HFFc6 (cell line): ENCODE measurements at places on chromosomes 5 and 9. TPM values are rescaled to one million over a fixed set of nuclear protein-coding genes. Genes with fewer than 3 reads are reported as not detected.

DNA sequence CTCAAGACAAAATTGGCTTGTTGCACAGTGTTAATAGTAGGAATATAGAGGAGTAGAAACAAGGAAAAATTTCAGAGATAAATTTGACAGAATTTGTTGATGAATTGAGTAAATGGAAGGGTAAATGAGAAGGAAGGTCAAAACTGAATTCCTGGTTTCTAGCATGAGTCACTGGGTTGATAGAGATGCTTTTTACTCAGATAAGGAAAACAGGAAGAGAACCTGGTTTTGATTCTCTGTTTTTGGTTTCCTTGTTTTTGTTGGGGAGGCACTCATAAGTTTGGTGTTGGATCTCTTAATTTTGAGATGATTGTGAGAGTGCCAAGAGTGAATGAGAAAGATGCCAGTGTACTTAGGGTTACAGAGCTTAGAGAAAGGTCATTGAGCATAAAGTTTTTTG lies 7.1 kb downstream of the LRRC70 start:
- no peak for DNase-seq

- DNase-seq: no peak
Observed at GRCh38 chr5:25488119-25488518, 843.3 kb upstream of the CDH10 start.

HRH2 gene
- not detected in 3 replicates for total RNA-seq

- no peak for DNase-seq
Observed at GRCh38 chr5:13627673-13628454, 316.6 kb downstream of the DNAH5 start.
